Activated CD8-positive, alpha-beta memory T cell treated with anti-CD3 and anti-CD28 coated beads for 4 hours (primary cell): ENCODE measurements at places on chromosomes 13 and 19.

GRCh38 chr19:58559275-58560006 is 1.0 kb upstream of the UBE2M start:
- DNase-seq, result no peak

GRCh38 chr19:42436006-42436405 is 6.7 kb downstream of the CXCL17 start:
- DNase-seq, result no peak

GRCh38 chr19:43596842-43597461 is 557 bp downstream of the ZNF576 start:
- DNase-seq, result no peak

- no peak for DNase-seq
These were observed 31.9 kb downstream of the NFIC start for GRCh38 chr19:3398114-3398899.

- DNase-seq, result no peak
These were observed 38.8 kb downstream of the VSTM2B start for GRCh38 chr19:29564574-29565005.

DNA sequence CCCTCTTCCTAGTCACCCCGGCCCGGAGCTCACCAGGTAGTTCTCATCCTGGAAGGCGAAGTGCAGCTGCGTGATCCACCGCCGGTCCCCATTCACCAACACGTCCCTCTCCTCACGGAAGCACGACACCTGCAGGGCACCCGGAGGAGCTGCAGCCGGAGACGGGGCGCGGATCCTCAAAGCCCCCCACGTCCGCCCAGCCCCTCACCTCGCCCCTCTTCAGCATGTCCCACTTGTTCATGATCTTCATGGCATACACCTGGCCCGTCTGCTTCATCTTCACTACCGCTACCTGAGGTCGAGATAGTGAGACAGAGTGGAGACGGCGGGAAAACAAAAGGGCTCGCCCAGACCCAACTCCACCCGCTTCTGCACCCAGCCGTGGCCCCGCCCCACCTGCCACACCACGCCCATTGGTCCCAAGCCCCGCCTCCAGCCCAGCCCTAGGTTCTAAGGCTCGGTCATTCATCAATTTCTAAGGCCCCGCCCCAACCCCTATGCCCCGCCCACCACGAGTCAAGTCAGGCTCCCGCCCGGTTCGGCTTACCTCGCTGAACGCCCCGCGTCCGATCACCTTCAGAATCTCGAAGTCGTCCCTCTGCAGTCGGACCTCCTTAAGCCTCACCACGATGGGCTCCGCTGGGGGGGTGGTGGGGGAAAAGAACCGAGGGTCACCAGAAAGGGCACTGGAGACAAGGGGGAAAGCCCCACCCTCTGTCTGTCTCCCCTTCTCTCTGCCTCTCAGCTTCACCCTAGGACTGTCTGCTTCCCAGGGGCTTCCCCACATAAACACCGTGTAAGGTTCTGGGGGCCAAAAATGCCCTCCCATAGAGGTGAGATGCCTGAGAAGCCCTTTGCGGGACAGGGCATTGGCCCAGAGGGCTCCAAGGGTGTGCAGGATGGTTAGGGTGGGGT is 2.8 kb downstream of the DMPK start:
- DNase-seq, result peak; percentile 59

GRCh38 chr19:995051-995827 is 5.0 kb upstream of the GRIN3B start:
- no peak for DNase-seq

GRCh38 chr13:53200075-53200474 is 171.5 kb downstream of the OLFM4 start:
- DNase-seq, result no peak

GRCh38 chr19:15471639-15472101 is 7.3 kb upstream of the RASAL3 start:
- no peak for DNase-seq

DNA sequence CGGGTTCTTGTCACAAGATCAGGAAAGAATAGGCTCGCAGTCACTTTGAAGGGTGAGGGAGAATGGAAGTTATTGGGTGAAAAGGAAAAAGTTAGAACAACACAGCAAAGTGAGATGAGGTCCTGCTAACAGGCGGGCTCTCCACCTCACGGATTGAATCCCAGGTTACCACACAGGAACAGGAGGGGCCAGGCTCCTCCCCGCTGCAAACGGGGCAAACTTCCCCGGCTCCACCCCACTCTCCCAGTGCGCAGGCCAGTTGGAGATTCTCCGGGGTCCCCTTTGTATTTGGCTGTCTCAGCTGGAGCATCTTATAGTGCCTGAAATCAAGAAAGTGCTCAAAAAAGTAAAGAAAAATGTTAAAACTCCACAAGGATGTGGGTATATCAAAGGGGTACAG is 78.3 kb upstream of the IPO5 start:
- DNase-seq, result no peak

DNA sequence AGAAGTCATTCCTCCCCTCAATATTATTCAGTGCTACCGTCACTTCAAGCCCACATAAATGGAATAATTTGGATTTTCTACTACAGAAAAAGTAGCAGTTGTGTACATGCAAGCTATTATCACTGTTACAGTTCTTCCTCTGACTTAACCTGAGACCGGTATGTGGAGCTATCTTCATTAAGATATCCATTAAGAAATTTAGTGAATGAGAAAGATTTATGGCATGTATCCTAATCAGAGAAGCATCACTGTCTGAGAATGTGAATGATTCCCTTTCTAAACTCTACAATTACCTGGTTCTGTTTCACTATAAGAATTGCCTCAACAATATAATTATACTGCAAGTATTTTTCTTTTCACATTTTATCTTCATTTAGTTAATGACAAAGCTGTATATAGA is 278.7 kb downstream of the KLF5 start:
- no peak for DNase-seq

DNA sequence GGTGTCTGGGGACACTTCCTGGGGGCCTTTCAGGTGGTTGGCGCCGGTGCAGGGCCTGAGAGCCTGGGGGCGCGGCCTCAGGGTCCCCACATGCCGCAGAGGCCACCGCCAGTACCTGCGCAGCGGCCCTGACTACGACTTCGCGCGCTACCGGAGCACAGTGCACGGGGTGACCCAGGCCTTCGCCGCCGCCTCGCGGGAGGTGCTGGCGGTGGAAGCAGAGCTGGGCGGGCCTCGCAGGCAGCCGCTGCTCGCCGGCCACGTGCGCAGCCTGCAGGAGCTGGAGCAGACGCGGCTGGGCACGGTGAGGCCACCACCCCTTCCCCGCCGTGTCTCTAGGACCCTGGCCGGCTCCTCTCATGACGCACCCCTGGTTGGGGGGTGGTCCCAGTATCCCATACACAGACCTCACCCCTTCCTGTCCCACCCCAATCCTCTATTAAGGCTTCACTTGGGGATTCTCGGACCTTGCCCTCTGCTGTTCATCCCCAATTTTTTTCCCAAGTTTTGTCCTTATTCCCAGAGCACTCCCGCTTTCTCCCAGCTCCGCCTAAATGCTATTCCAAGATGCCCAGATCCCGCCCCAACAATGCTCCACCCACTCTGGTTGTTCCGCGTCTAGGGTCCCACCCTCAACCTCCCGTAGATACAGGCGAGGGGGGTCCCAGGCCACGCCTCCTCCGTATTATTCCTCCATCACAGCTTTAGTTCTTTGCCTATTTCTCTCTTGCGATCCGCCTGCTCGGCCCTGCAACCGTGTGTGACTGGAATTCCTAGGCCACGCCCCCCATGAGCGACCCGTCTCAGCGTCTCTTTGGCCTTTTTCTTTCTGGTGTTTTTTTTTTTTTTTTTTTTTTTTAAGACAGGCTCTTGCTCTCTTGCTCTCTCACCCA is 1.0 kb downstream of the REX1BD start:
- DNase-seq, result peak; percentile 37

GRCh38 chr13:71866335-71867130 is 471 bp downstream of the DACH1 start:
- no peak for DNase-seq

GRCh38 chr13:110628477-110628793 is 13.1 kb downstream of the NAXD start:
- no peak for DNase-seq

DNA sequence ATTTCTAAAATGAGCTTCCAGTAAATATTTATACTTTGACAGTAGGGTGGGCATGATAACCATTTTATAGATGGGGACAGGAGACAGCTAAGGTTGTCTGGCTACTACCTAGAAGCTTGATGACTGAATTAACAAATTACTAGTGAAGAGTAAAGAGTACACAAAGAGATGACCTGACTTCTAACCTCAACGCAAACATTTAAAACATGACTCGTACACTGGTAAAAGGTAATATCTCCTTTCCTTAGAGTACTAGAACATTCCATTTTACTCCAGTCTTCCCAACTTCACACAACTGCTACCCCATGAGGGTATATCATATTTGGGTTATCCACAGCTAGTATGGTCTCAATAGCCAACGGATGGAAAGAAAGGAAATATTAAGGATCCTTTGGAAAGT is 258.9 kb downstream of the FOXO1 start:
- no peak for DNase-seq

- peak; percentile 87 for DNase-seq
These were observed 100.4 kb downstream of the STK24 start for GRCh38 chr13:98476538-98476966.

GRCh38 chr13:85661675-85662074 is 137.5 kb downstream of the SLITRK6 start:
- no peak for DNase-seq

- DNase-seq, result no peak
These were observed 411.8 kb downstream of the ZNF536 start for GRCh38 chr19:30783936-30784335.

DNA sequence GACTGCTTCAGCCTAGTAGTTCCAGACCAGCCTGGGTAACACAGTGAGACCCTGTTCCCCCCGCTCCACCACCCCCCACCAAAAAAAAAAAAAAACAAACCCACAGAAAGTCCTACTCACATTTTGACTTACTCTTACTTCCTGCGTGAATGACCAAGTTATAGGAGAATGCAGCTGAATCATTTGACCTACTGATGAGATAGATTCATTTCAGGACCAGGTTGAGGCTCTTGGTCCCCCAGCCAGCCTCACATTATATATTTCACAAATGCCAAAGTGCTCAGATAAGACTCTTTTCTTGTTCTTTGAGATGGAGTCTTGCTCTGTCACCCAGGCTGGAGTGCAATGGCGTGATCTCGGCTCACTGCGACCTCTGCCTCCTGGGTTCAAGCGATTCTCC is 70.2 kb downstream of the KLF5 start:
- DNase-seq, result no peak

DNA sequence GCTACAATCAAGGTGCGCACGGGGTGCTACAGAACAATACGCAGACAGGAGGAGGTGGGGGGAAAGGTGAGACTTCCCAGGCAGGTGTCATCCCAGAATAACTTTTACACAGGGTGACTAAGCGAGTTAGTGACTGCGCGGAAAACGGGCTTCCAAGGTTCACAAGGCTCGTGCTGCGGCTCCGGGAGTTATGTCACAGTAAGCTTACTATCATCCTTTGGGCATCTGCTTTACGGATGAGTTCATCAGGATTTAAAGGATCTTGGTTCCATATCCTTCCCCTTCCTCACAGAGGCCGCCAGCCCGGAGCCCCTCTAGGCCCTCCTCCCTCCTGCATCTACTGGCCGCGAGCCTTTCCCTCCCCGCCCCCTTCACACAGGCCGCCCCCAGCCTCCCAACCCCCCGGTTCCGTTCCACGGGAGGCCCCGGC is 474 bp upstream of the IFT88 start:
- DNase-seq, result no peak

- DNase-seq, result no peak
These were observed 29.1 kb upstream of the MAP3K10 start for GRCh38 chr19:40162104-40162503.

- DNase-seq, result no peak
These were observed 16.6 kb downstream of the CHST8 start for GRCh38 chr19:33638167-33639034.

- DNase-seq, result no peak
These were observed 723.9 kb downstream of the PCDH9 start for GRCh38 chr13:66506051-66506777.

- DNase-seq, result no peak
These were observed 42.1 kb upstream of the C1QTNF9 start for GRCh38 chr13:24267274-24267673.

- peak; percentile 51 for DNase-seq
These were observed 286.5 kb downstream of the MYO16 start for GRCh38 chr13:108915634-108916512.

- DNase-seq, result no peak
These were observed 120.9 kb upstream of the KL start for GRCh38 chr13:32895296-32895695.

DNA sequence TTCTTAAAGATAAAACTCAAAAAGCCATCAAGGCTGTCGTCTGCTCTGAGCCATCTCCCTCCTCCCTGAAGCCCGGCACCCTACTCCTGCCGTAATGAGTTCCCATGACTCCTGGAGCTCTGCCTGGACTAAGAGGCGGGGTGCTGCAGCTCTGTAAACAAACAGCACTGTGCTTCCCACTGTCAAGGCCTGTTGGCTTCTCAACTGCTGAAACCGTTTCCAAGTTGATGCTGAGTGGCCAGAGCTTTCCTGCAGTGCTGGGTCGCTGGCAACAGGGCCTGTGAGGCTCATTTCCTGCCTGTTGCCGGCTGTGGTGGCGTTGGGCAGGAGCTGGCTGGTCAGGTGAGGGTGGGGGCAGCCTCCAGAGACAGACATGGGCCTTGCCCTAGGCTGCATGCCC is 26.7 kb upstream of the ISYNA1 start:
- DNase-seq, result no peak

DNA sequence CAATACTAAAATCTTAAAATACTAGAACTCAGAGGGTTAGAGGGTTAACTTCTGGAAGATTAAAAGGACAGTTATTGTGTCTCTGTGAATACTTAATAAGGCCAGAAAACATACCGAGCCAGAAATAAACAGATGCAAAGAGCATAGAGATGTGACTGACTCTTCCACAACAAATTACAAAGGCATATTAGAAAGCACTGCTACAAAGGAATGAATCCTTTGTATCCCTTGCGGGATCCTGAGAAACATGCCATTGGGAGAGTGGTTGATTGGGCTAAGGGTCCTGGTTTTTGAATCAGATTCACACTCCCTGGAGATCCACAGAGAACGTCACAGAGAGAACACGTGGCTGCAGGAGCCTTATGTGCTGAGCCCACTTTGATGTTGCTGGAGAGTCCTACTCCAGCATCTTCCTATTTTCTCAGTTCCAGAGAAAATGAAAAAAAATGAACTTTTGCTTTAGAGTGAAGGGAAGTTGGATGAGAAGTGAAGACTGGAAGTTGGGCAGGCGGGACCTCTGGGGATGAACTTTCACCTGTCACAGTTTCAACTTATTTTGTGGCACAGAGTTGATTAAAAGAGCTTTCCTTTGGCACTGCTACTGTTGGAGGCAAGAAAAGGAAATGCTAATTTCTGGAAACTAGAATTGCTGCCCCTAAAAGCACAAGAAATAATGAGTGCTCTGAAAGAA is 309.9 kb downstream of the DCT start:
- DNase-seq, result no peak

DNA sequence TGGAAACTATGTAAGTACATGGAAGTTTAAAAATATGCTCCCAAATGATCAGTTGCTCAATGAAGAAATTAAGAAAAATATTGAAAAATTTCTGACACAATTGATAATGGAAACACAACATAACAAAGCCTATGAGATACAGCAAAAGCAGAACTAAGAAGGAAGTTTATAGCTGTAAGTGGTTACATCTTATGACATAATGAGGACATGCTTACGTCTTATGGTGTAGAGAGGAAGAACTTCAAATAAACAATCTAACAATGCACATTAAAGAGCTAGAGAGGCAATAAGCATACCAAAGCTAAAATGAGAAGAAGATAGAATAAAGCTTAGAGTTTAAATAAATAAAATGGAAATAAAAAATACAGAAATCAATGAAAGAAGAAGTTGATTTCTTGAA is 50.0 kb upstream of the CEACAM21 start:
- DNase-seq, result no peak

- DNase-seq, result peak; percentile 41
These were observed at the start of gene ZNF844 for GRCh38 chr19:12064590-12065538. ZNF844 (plus strand) TSS chr19:12064731; CDS start chr19:12064874, 143 bp downstream.
